ENCODE measurements at places on chromosomes 7 and 10.

GRCh38 chr7:44189993-44190872 lies 994 bp upstream of the GCK start:
- no peak for DNase-seq

- no peak for DNase-seq
These were observed 589 bp downstream of the ZNF488 start for GRCh38 chr10:47383261-47384147.

GRCh38 chr7:48337012-48337621 lies 165.9 kb downstream of the ABCA13 start:
- no peak for DNase-seq

- no peak for DNase-seq
These were observed 27.1 kb upstream of the PIP start for GRCh38 chr7:143104759-143105158.

GRCh38 chr10:7922707-7923106 lies 104.4 kb downstream of the TAF3 start:
- DNase-seq: no peak

DNA sequence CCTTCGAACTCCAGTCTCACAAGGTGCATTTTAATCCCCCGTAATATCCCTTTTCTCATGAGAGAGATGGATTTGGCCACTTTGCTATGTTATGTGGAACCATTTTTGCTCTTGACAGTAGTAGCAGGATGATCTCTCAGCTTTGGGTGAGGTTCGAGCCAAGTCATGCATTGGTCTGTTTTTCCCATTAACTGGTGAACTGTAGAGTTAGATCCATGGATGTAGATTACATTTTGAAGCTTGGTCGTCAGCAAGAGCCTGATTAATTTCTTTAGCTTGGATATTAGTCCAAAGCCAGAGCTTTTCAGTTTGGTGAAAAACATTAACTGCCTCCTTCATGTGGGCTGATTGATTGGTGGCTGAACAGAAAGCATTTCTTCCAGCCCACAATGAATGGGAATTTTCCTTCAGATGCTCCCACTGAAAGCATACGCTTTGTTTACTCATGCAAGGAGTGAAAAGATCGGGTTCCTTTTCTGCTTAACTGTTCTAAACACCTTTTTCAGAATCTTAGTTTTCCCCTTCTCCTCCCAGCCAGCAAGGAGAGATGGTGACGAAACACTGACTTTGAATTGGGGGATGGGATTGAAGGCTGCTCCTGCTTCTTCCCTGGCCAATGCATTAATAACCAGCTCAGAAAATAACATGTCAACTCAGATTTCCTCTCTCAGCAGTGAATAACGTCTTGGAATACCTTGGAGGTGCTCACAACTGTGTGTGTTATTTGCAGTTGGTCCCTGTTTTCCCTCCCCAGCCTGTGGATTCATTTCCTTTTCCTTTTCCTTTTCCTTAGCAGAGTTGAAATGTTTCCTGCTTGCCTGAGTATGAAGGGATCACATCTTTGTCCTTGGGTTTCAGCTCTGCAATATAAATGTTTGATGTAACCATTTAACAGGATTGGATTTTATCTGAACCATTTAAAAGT lies 351.8 kb upstream of the FZD8 start:
- DNase-seq: no peak

DNA sequence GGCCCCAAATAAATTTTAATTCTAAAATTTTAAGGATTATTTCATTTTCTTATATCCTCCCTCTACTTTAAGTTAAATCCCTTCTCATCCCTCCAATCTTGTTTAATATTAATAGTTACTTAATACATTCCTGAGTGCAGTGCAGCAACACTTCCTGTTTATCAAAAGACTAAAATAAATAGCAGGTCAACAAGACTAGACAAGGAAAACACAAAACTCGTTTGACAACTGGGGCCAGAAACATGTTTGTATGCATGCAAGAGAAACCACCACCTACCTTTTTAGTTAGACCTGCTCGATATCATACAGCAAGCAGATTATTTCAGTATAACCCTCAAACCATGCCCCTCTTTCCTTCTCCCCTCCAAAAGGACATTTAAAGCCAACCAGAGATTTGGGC lies 95.8 kb downstream of the PARD3 start:
- no peak for DNase-seq

DNA sequence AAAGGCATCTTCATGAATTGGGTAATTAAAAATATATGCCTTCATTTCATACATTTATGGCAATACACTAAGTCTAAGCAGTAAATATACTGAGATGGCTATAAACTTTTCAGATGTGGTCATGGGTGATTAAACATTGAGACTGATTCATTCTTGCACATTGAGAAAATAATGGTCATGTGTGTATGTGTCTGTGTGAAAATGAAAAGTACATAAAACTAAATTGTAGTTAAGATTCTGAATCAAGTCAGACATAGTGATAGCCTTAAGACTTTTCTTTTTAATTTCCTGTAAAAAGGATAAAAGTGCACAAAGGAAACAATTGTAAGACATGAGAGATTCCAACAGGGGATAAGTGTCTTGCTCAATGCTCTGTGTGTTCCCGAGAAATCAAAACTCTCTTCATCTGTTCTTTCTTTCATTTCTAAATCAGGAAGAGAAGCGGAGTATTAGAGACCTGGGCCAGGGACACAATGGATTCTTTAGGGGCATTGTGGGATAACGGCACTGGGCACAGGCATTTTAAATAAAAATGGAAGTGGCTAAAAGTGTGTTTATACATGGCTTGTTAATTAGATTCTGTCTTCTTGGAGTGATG lies 69.8 kb upstream of the AGR3 start:
- DNase-seq: no peak

DNA sequence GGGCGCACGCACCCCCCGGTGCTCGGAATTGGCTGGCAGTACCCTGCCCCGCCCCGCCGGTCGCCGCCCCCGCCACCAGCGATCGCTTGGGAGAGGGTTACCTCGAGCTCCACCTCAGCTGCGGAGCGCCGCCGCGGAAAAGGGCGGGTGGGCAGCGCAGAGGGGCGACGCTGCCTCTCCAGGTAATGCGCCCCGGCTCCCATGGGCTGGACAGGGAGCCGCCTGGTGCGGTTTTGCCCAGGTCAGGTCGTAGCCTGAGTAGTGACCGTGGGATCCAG lies 1.3 kb downstream of the PFKFB3 start:
- peak; percentile 69 for DNase-seq

DNA sequence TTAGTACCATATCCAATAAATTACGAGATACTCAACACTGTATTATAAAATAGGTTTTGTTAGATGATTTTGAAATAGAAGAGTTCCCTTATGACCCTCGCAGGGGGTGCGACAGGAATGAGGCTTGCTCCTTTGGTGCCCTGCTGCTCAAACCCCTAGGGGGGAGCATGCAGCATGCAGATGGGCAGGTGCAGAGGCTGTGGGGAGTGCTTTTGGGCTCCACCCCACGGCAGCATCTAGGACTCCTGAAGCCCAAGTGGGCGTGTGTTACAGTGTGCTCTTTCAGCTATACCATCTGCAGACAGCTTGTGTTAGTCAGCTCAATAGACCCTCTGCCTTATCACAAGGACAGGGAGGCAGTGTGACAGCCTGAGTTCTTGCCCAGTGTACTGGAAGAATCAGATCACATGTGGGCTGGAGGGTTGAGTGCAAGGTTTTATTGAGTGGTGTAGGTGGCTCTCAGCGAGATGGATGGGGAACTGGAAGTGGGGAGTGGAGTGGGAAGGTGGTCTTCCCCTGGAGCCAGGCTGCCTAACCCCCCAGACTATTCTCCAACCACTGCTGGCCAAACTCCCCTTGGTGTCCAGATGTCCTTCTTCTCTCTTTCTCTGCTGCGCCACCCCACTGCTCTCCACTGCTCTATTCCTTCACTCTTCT lies 3.1 kb upstream of the MRC1 start:
- DNase-seq: peak; percentile 1

DNA sequence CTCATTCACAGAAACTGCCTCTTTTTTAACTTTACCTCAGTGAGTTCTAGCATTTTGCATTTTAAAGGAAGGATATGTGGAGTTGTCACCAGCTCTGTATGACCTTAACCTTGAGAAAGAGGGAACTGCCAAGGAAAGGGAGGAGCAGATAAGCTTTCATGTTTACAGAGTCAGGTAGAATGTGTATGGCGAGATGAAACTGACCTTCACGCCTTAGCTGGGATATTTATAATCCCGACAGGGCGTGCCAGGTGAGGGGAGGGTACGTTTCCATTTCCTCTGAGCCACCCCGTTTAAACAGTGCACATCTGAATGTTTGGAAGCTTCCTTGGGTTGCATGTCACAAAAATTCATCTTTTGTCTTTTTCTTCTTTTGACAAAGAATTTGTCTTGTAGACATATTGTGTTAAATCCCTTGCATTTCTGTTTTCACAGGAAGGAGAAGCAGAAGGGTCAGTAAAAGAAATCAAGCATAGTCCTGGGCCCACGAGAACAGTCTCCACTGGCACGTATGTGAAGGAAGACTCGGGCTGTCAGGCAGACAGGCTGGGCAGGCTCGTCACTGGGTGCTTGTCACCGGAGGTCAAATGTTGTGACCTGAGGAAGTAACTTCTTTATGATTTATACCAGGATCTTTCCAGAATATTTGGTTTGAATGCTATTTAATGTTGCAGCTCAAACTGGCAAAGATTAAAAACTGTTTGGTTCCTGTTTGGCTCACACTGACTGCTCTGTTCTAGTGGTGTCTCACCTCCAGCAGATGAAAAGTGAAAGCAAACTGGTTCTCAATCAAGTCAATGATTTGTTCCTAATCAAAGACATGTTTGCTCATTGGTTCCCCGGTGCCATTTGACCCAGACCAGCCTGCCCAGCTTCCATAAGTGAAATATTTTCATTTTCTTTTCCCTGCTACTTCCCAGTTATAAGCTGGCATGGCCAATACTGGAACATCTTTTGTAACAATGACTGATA lies 16.2 kb downstream of the OPTN start:
- DNase-seq: no peak

DNA sequence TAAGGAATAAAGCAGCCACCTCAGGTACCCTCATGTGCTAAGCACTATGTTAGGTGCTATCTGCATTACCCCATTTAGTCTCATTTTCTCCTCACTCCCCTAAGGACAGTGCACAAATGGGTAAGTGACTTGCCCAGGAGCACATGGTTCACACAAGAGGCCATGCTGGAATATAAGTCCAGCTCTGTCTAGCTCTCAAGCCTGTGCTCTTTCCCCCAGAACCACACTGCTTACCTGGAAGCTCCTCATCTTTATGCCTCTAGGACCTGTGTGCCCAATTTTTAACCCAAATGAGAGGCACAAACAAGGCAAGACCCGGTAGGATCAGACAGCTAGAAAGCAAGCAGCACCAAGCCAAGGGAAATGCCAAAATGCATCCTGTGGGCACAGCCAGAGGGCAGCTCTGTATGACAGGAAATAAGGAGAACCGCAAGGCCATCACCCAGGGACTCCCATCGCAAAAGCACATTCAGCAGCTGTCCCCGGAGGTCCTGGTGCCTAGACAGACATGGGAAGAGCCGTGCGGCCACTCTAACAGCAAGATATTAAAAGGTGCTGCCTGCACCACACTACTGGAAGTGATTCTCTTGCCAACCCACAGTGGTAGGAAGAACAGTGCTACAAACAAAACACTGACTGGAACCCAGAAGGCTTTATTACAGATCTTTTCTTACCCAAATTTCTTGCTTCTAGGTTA lies 88.1 kb downstream of the GSAP start:
- DNase-seq: no peak

GRCh38 chr10:68721673-68722335 lies 765 bp downstream of the CCAR1 start:
- DNase-seq: no peak

- no peak for DNase-seq
These were observed 967 bp downstream of the ELFN1 start for GRCh38 chr7:1670894-1671593.

- no peak for DNase-seq
These were observed 11.6 kb downstream of the ATP6V0E2 start for GRCh38 chr7:149885191-149886017.

DNA sequence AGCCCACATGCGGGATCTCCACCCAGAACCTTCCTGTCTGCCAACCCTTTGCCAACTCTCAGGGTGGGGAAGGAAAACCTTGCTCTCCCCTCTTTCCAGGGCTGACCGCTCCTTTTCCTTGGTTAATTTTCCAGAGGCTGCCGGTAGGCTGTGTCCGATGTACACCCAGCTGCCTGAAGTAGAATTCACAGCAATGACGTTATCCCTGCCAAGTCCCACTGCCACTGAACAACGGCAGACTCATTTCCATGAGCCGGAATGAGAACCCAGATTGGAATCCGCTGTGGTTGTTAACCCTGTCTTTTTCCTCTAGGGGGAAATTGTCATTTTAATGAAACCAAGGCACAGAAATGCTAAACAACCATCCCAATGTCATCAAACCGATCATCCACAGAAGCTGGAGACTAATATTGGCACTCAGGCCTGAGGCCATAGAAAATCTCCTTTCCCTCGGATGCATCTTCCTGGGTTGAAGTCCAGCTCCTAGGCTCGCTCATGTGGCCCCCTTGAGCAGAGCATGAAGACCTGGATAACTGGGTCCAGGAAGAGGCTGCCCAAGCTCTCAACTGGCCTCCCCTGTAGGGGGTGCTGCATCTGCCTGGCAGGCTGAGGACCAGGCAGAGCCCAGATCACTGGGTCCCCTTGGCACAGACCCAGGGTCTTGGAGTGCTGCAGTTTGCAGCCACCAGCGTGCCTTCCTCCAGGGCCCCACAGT lies 30.4 kb downstream of the KLRG2 start:
- DNase-seq: no peak

GRCh38 chr7:68922850-68923249 lies 675.4 kb upstream of the AUTS2 start:
- DNase-seq: no peak
